ENCODE measurements at places on chromosomes 4 and X.

GRCh38 chr4:41175794-41176193 is 38.5 kb downstream of the APBB2 start:
- no peak for DNase-seq

- no peak for DNase-seq
These were observed 145.1 kb upstream of the ARHGEF9 start for GRCh38 chrX:63930140-63930539.

GRCh38 chrX:139890991-139891700 is 41.7 kb downstream of the ATP11C start:
- no peak for DNase-seq

- no peak for DNase-seq
These were observed 25.1 kb upstream of the UGT2B11 start for GRCh38 chr4:69239557-69240168.

DNA sequence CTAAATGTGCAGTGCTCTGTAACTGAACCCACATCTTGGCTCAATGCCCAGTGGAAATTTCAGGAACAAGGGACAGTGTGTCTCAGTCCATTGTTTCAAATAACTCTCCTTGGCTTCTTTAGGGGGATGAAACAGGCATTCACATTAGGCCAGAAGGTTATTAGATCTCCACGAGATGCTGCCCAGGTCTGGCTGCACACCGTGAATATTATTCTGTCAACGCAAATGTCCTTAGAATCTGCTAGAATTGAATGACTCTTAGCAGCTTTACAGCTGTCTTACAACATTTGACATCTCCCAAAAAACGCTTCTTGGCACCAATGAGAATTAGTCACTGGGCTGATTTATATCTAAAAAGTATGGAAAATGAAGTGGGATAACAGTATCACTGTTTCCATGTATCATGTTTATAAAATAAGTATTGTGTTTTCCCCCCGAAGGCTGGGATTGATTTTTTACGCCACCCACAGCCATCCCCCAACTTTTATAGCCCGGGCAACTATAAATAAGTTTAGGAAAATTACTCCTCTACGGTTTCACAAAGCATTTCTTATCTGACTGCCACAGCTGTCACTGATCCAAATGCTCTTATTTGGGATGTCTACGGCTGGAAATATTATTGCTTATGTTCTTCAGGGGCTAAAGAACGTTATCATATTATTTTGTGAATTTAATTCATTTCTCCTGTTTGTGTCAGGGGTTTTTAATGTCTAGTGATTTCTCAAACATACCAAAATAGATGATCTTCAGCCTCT is 559.7 kb upstream of the FAT1 start:
- no peak for DNase-seq

GRCh38 chrX:11462648-11463047 is 169.4 kb downstream of the AMELX start:
- DNase-seq = no peak

- DNase-seq = no peak
These were observed 178.4 kb upstream of the GALNT7 start for GRCh38 chr4:172989984-172990820.

DNA sequence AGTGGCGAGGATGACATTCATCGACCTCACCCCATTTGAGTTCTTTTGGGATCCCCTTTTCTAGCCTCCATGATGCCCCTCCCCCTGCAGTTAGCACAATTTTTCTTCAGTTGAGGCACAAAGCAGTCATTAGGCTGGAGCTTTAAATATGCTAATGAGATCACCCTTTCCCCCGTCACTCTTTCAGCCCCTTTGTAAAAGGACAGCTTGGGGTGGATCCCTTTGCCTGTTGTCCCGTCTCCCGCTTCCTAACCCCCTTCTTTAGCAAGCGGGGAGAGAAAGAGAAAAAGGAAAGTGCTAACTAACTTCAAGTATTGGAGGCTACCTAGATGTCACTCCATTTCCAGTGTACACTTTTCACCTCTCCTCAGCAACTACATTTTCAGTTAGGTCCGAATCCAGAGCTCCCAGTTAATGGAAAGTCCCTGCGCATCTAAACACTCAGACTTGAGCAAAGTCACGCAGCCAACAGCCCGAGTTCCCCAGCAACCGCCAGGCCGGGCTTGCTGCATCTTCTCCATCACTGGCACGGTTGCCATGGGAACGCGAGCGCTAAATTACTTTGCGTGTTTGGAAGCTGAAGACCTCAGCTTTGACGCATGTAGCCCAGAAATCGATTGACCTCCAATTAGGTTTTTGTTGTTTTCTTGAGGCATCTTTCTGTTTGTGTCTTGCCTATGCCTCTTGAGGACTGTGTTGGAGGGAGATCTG is 76.8 kb downstream of the RTL5 start:
- no peak for DNase-seq

DNA sequence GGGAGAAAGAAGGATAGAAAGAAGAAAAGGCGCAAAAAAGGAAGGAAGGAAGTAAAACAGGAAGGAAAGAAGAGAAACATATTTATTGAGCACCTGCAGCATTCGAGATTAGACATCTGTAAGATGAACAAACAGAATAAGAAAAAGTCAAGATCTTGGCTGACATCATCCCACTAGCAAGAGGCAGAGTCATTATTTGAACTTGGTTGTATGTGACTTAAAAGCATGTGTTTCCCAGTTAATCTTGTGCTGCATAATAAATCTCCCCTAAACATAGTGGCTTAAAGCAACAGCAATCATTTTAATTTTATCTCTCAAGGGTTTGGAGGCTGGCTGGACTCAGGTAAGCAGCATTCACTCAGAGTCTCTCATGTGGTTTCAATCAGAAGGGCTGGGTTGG is 38.5 kb upstream of the COX7B2 start:
- DNase-seq = no peak

GRCh38 chr4:80655662-80656061 is 320.1 kb downstream of the CFAP299 start:
- DNase-seq = no peak
